ENCODE measurements at places on chromosomes 6 and 20. TPM values are rescaled to one million over a fixed set of nuclear protein-coding genes. Genes with fewer than 3 reads are reported as not detected.
A peak's percentile ranks its signal among the peaks of the same experiment; 100 is the strongest.

DNA sequence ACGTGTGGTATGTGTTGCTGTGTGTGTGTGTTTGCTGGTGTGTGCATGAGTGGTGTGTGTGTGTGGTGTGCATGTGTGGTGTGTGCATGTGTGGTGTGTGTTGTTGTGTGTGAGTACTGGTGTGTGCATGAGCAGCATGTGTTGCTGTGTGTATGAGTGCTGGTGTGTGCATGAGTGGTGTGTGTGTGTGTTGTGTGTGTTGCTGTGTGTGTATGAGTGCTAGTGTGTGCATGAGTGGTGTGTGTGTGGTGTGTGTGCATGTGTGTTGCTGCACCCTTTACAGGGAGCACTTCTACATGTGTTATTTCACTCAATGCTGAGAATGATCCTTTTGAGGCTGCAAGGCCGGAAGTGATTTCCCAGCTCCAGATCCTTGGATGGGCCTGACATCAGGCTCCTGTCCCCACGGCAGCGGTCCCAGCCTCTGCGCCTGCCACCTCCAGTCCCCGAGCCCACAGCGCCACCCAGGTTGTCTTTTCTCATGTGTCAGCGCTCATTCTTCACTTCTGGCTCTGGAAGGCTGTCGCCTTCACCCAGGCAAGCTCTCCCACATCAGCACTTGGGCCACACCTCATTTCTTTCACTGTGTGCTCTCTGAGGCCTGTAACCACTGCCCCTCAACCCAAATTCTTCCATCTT, 2.6 kb downstream of the NPEPL1 start:
- no peak for DNase-seq

GRCh38 chr6:40881501-40881900, 157.5 kb downstream of the UNC5CL start:
- DNase-seq: no peak

TMC2 gene
- not detected for total RNA-seq

SLC52A3 gene
- total RNA-seq: 0.06 TPM

TNFRSF21 gene
- total RNA-seq: 1.7 TPM

DNA sequence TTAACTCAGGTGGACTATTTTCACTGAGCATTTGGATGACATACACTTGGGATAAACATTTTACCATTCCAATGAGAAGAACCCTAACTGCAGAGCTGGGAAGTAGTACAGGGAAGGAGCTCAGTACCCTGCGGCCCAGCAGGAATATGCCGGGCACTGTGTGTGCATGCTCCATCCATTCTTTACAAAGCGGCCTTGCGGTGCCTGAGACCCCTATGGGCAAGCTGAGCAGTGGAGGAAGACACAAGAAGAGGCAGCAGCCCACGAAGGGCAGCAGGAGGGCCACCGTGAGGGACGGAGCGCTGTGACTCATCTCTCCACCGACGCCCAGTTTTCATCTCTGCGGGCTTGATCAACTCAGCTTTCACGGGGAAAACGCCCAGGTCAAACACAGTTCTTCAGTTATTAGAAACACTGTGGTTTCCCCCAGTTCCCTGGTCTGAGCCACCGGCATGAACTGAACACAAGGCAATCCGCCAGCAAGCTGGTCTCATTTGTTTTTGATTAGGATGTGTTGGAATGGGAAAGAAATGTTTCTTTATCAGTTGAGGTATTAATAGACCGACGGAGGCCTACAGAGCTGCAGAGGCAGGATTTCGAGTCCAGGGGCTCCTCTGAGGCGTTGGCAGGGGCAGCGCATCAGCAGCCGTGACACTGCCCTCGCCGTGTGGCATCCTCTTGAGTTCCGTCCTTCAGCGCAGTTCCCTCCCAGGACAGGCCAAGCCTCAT, 44.9 kb downstream of the IRF4 start:
- DNase-seq: no peak

GRCh38 chr6:7189101-7189758, 81.5 kb downstream of the RREB1 start:
- DNase-seq: no peak

GRCh38 chr20:35917077-35917476, 37.2 kb downstream of the SCAND1 start:
- no peak for DNase-seq

SRMS gene
- total RNA-seq: not detected

GRCh38 chr6:41615311-41615710, 23.0 kb upstream of the MDFI start:
- no peak for DNase-seq

- DNase-seq: no peak
Observed at GRCh38 chr6:146341493-146342230, 202.0 kb upstream of the RAB32 start.

VGLL2 gene
- not detected for total RNA-seq

DNA sequence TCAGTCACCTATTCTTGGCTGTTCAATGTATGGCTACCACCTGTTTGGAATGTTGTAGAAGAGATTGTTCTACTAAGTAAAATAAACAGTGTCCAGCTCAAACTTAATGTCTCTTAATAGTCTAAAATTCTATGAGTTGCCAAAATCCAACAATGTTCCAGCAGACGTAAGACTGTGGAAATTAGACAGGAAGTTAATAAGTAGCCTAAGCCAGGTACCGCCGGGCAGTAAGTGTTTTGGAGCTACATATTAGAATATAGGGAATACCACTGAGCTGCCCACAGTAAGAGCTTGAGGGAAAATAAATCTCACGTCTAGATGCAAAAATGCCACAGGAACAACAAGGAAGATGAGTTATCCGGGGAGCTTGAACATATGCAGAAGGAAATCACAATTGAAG, 7.8 kb upstream of the MANEA start:
- no peak for DNase-seq

- no peak for DNase-seq
Observed at GRCh38 chr6:77626426-77626825, 26.4 kb upstream of the MEI4 start.

SLC22A1 gene
- total RNA-seq: not detected

GRCh38 chr20:51492167-51493092, 50.1 kb downstream of the NFATC2 start:
- no peak for DNase-seq

DNMT3B gene
- total RNA-seq: 29.1 TPM

DNA sequence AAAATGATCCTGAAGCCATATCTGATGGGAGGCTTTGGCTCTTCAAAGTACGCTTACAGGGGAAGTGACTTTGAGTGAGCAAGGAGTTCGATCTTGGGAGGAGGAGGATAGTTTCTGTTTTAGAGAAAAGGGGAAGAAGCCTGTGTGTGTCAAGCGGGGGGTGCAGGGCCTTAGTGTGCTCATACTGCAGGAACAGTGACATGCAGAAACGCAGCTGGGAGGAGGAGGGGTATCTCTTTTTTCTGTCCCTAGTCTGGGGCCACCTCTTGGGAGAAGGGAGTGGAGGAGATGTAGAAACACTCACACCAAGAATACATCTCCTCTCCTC, 19.8 kb downstream of the SIRPD start:
- no peak for DNase-seq

- DNase-seq: no peak
Observed at GRCh38 chr6:34315780-34316179, 67.0 kb upstream of the SMIM29 start.

DNA sequence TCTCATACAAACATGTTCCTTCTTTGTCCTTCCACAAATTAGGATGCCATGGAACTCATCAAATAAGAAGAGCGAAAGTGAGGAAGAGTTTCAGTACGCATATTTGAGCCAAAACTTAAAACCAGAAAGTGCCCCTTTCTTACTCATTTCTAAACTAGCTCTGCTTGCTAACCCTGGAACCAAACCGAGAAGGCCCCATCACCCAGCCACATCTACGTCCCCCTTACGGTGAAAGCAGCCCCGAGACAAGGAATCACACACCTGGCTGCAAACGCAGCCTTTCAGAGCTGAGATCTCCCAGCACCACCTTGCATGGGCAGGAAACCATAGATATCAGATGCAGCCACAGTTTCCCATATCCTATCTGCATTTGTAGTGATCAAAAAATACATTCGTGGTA, 28.5 kb downstream of the TRERF1 start:
- DNase-seq: no peak

DNA sequence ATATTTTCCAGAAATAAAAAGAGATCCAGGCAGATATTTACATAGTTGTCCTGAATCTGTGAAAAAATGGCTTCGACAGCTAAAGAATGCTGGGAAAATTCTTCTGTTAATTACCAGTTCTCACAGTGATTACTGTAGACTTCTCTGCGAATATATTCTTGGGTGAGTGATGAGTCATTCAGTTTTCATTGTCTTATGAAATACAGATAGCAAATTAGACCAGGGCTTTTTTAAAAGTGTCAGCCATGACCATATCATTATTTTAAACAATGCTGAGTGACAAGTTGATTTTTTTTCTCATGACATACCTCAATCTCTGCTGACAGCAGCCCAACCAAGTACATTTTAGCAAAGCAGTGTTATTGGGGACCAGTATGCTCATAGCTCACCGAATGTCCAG, 32.8 kb downstream of the TSPYL4 start:
- no peak for DNase-seq

DNA sequence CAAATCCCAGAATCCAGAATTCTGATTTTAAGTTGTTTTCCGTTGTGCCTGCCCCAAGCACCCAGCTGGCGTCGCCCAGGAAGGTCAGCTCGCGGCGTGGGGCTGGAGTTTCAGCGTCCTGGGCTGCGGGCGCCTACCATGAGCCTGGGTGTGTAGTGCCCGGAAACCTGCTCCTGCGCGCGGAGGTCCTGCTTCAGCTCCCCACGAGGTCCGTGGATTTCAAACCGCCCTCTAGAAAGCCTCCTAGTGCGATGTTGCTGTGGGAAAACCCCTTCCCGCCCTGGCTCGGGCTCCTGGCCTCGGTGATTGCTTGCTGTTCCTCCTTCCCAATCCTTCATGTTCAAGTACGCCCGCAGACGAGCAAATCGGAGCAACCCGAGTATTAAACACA, 51.3 kb upstream of the NRN1 start:
- no peak for DNase-seq

EPB41L1 gene
- total RNA-seq: 12.9 TPM

- DNase-seq: no peak
Observed at GRCh38 chr6:133001040-133001565, 186.7 kb downstream of the RPS12 start.

GRCh38 chr20:63625771-63626423, 1.0 kb downstream of the GMEB2 start:
- DNase-seq: no peak

GRCh38 chr6:255041-255750, 37.1 kb upstream of the DUSP22 start:
- no peak for DNase-seq

GRCh38 chr6:137044366-137045221, at the start of gene IL20RA:
Gene IL20RA (minus strand): TSS chr6:137044965. CDS start chr6:137044728, 237 bp downstream.
- no peak for DNase-seq

- no peak for DNase-seq
Observed at GRCh38 chr20:62717933-62718332, 9.3 kb downstream of the NTSR1 start.

DNA sequence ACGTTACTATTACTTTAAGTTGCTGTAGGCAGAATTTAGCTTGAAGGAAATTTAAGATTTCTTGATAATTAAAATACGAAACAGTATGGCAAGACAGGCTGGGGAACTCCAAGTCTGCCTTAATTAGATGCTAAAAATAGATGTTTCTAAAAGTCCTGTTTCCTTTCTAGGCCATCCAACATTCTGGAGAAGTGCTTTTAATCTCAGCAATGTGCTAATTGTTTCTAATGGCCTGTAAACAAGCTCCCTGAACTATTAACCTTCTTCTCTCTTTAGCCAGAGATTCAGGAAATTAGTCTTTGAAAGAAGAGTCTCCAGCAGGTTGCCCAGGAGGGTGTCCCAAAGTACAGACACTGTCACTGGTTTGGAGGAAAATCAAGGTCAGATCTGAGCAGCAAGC, 677.3 kb upstream of the AGPAT4 start:
- DNase-seq: peak; percentile 54

TREML1 gene
- not detected for total RNA-seq

DNA sequence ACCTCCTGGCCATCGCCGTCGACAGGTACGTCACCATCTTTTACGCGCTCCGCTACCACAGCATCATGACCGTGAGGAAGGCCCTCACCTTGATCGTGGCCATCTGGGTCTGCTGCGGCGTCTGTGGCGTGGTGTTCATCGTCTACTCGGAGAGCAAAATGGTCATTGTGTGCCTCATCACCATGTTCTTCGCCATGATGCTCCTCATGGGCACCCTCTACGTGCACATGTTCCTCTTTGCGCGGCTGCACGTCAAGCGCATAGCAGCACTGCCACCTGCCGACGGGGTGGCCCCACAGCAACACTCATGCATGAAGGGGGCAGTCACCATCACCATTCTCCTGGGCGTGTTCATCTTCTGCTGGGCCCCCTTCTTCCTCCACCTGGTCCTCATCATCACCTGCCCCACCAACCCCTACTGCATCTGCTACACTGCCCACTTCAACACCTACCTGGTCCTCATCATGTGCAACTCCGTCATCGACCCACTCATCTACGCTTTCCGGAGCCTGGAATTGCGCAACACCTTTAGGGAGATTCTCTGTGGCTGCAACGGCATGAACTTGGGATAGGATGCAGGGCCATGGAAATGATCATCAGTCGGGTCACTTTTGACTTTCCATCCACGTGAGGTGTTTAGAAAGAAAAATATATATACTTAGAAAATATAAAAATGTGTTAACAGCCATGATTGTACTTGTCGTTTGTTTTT, 868 bp downstream of the MC3R start:
- DNase-seq: no peak

GRCh38 chr20:62557462-62557861, 81.7 kb upstream of the GATA5 start:
- no peak for DNase-seq

- no peak for DNase-seq
Observed at GRCh38 chr20:24664266-24664986, 195.0 kb downstream of the SYNDIG1 start.

DNA sequence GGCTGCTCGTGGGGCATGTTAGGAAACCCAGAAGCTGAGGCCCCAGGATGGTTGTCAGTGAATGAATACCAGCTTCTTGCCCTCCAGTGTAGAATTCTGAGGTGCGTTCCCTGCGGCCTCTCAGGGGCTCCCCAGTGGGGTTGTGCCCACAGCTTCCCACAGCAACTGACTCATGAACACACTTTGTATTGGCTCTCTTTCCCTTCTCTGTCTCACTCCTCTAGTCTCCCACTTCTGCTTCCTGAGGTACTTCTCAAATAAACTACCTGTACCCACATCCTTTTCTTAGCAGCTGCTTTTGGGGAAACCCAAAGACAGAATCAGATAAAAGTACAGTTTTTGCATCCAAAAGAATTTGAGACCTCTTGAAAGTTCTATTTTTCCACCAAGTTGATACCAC, 107.7 kb upstream of the JAG1 start:
- DNase-seq: no peak

Measured in G401 (cell line).